ENCODE measurements at places on chromosomes 5 and 9.

GRCh38 chr5:174176511-174176910 lies 131.0 kb downstream of the NSG2 start:
- DNase-seq: no peak

DNA sequence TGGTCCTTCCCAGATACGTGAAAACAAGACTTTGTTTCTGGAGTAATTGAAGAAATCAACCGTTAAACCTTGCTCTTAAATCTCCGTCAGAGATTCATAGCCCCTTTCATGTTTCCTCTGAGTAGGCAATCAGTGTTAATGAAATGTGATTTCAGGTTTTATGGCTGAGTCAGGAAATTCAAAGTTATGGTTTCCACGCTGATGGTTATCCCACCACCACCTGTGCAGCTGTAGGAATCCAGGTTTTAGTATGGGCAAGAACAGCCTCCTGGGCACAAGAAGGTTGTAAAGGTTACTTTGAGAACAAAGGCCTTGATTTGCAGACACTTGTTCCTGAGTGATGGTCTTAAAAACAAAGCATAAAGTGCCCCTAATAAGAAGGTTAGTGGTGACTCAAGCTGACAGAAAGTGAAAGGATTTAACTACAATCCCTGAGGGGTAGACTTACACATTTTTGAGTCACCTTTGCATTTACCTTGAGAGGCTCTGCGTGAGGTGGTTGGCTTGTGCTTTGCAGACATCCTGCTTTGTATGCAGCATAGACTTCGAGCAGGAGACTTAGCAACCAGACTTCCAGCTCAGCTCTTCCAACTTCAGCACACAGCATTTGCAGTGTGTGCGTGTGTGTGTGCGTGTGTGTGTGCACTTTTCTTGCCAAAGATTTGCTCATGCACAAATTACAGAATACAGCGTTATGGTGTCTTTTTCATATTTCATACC lies 159.6 kb downstream of the TLE4 start:
- DNase-seq: peak; percentile 63

GRCh38 chr5:82164977-82165713 lies 113.0 kb downstream of the RPS23 start:
- no peak for DNase-seq

- no peak for DNase-seq
These were observed 12.6 kb downstream of the DNM1 start for GRCh38 chr9:128215491-128216409.

DNA sequence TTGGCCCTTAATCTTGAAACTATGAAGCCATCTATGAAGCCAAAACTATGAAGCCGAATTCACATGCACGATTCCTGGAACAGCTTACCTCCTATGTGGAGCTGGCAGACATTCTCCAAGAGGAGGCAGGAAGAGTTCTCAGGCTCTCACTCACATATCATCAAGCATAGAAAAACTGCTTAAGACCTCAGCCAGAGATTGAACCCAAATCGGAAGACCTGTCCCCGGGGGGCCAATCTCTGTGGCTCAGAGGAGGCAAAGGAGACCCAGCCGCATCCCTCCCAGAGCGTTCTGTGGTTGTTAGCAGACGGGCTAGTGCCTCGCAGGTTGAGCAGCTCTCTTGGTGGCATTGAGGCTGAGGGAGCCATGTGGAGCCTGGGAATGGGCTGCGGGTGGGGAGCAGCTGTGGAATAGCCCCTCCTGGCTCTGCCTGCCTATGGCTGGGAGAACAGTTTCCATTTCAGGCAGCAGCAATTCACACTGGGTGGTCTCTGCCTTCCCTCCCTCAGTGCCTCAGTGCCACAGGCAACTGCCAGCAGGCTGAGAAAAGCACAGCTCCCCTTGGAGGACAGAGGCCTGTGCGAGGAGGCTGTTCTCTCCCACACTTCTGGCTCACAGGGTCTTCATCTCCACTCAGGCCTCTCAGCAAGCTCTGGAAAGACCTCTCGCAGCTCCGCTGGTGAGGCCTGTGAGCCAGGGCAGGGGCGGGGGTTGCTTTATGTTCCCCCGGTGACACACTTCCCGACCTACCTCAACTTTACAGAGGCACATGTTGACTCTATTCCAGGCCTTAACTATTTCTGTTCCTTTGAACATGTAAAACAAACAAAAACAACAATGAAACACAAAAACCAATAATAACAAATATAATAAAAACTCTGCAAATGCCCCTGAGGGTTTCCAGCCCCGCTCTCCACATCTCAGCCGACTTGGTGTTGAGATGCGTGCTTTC lies 17.4 kb upstream of the TMEM174 start:
- no peak for DNase-seq

DNA sequence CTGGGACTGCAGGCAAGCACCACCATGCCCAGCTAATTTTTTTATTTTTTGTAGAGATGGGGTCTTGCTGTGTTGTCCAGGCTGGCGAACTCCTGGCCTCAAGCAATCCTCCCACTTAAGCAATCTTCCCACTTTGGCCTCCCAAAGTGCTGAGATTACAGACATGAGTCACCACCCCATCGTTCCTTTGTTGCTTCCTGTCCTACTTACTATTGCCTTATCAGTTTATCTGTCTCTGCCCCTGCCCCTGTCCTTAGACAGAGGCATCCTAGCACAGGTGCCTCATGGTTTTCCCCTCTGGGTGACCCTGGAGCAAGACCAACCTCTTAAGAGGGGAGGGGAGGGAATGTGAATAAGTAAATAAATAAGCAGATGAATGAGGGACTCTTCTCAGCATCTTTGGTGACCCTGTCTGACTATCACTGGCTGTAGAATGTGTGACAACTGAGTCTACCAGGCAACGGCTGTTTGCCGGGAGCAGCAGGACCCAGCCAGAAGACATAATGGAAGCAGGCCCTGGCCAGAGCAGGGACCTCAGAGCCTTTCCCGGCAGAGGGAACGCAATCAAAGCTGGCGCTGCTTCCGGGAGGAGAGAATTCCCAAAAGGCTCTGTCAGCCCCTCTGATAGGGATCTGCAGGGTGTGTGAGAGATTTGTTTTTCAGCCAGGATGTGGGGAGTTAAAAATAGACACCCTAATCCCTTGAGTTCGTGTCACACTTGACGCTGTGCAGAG lies 43.8 kb upstream of the DAB2IP start:
- no peak for DNase-seq

DNA sequence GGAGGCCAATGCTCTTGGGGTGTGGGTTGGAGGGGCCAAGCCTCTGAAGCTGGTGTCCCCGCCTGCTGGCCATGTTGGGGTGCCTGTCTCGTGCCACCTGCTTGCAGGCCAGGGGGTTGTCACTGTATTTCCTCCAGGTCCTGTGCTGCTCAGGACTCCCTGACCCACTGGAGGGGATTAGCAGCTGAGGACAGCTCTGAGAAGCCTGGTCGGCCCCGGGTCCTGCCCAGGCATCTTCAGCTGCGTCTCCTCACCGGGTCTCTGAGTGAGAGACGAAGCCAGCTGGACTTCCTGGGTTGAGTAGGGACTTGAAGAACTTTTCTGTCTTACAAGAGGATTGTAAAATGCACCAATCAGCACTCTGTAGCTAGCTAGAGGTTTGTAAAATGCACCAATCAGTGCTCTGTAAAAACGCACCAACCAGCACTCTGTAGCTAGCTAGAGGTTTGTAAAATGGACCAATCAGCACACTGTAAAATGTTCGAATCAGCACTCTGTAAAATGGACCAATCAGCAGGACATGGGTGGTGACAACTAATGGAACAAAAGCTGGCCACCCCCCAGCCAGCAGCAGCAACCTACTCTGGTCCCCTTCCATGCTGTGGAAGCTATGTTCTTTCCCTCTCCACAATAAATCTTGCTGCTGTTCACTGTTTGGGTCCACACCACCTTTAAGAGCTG lies 20.6 kb upstream of the SLC9A3 start:
- DNase-seq: no peak

DNA sequence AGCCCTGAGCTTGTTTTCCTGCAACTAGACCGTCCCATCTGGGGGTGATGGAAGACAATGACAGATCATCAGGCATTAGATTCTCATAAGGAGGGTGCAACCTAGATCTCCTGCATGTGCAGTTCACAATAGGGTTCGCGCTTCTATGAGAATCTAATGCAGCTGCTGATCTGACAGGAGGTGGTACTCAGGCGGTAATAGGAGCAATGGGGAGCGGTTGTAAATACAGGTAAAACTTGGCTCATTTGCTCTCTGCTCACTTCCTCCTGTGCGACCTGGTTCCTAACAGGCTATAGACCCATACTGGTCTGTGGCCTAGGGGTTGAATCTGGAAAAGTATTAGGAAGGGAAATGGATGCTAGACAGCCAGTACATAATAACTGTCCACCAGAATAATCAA lies 39.7 kb downstream of the PTTG1 start:
- no peak for DNase-seq

DNA sequence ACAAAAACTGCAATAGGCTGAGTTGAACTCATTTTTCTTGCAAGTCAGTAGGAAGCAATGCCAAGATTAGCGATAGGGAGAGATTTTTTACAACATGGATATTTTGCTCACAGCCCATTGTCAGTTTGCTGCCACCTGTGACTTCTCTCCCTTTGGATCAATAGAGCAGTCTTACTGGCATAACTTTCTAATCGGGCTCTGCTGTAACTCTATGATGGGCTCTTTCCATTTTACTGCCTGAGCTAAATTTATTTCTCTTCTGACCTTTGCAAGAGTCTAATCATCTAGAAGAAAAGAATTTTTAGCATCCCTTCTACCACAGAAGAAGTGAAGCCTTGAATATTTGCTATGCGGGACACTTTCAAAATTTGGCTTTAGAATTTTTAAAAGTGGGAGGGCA lies 53.6 kb upstream of the SGCD start:
- no peak for DNase-seq

GRCh38 chr5:156331181-156331580 lies 4.2 kb downstream of the SGCD start:
- DNase-seq: no peak

GRCh38 chr5:115098041-115098702 lies 71.5 kb downstream of the TRIM36 start:
- peak; percentile 43 for DNase-seq

DNA sequence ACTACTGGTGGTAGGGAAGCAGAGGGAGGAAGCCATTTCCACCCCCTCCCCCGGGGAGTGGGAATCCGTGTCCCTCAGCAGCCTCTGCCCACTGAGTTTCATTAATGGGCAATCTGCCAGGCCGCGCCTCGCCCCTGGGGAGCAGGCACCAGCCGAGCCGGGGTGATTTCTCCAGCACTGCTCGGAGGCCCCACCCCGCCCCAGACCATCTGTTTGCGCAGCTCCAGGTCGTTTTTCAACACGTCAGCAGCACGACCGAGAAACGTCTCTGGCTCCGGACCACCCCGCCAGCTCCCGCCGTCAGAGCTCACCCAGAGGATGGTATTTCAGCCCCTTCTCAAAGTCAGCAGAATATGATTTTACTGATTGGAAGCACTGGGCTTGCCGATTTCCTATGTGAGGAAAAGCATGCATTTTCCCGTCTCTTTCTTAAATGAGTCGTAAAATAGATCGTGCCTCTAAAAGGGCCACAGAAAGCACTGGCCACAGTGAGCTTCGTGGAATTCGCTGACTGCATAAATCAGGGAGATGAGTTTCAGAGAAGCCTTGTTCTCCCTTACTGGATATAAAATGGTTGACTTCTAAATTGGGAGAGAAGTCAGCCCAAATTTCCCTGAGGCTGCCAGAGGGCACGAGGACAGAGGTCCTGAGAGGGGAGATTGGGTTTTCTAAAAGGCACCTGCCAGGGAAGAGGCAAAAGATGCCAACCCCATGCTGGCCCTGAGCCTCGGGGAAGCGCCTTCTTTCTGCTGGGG lies 47.0 kb downstream of the OLFM1 start:
- no peak for DNase-seq

GRCh38 chr9:38061326-38061977 lies 7.6 kb downstream of the SHB start:
- no peak for DNase-seq

DNA sequence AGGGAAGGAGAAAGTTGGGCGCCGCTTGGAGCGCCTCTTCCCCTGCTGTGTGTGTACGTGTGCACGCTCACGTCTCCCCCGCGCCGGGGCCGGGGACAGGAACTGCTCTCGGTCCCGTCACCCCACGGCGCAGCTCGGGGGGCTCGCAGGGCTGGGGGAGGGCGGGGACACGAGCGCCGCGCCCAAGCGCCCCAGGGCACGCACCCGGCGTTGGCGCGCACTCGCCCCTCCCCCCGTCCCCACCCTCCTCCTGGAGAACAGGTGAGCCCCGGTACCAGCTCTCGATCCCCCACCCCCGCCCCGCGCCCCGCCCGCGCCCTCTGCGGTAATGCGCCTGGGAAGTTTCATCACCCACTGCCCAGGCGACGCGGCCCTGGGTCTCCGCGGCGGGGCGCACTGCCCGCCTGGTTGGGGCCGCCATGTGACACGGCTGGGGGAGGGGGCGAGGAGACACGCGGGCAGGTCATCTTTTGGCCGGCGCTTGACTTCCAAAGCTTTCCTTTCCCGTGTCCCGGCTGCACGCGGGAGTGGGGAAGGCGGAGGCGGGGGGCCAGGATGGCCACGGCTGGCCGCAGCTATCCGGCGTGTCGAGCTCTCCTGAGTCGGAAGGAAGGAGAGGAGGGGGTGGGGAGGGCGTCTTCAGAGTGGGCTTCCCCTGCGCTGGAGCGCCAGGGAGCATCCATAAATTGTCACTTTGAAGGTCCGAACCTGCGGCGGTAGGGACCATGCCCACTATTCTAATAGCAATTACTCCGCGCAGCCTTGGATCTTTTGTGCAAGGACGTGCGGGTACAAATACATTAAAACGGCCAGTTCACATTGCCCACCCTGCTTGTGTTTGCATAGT lies 1.5 kb upstream of the STC2 start:
- DNase-seq: peak; percentile 78

DNA sequence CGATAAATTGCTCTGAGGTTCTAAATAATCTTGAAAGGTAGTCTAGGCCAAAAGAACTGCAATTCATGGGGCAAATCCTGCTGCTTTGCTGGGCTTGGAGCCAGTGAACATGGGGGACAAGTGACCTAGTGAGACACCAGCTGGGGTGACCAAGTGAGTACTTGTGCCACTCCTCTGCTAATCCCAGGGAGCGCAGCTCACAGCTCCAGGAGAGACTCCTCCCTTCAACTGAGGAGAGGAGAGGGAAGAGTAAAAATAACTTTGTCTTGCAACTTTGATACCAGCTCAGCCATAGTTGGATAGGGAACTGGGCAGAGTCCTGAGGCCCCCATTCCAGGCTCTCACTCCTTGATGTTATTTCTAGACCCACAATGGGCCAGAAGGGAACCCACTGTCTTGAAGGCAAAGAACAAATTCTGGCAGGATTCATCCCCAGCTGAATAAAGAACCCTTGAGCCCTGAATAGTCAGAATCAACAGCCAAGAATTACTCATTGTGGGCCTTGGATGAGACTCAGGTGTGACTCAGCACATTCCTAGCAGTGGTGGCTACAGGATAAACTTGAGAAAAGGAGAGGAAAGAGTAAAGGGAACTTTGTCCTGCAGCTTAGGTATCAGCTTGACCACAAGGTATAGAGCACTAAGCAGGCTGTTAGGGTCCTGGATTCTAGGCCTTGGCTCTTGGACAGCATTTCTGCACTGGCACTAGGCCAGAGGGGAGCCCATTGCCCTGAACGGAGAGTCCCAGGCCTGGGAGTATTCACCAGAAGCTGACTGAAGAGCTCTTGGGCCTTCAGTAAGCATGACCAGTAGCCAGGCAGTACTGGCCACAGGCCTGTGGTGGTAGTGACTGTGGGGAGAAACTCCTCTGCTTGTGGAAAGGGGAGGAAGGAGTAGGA lies 288.3 kb upstream of the CDH18 start:
- no peak for DNase-seq

All from activated CD8-positive, alpha-beta memory T cell treated with anti-CD3 and anti-CD28 coated beads, Interleukin-2, amount 10 ng/mL, durations not matched to agents 7 days and 5 days (primary cell).